ENCODE measurements at places on chromosomes 4 and X.

- peak; percentile 85 for DNase-seq
These were observed 160.5 kb upstream of the AGTR2 start for GRCh38 chrX:116009861-116010710.

- DNase-seq: no peak
These were observed 21.8 kb upstream of the GBA3 start for GRCh38 chr4:22670956-22671355.

DNA sequence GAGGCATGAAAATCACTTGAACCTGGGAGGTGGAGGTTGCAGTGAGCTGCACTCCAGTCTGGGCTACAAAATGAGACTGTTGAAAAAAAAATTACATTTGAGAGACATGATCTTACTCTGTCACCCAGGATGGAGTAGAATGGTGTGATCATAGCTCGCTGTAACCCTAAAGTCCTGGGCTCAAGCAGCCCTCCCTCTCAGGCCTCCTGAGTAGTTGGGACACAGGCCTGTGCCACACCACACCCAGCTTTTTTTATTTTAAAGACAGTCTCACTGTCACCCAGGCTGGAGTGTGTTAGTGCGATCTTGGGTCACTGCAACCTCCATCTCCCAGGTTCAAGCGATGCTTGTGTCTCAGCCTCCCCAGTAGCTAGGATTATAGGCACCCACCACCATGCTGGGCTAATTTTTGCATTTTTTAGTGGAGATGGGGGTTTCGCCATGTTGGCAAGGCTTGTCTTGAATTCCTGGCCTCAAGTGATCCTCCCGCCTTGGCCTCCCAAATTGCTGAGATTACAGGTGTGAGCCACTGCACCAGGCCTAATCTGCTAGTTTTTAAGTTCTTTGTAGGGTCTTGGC, 6.1 kb downstream of the RPS3A start:
- DNase-seq: no peak

GRCh38 chr4:79357365-79357764, 31.5 kb upstream of the NAA11 start:
- no peak for DNase-seq

DNA sequence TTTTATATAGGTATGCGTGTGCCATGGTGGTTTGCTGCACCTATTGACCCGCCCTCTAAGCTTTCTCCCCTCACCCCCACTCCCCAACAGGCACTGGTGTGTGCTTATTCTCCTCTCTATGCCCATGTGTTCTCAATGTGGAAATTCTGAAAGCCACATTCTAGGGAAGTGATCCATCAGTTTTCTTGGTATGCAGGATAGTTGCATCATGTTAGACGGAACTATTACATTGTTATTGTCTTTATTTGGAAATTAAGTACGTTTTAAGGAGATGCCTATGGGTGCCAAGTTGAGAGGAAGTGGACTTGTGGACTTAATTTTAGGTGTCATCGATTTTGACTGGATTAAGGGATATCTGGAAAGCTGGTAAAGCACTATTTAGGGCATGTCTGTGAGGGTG, 204.6 kb downstream of the RBM46 start:
- no peak for DNase-seq
